Activated CD4-positive, CD25-positive, alpha-beta regulatory T cell treated with anti-CD3 and anti-CD28 coated beads, Interleukin-2, amount 50 U/mL, for 24 hours (primary cell): ENCODE measurements at places on chromosomes 2 and 18.

DNA sequence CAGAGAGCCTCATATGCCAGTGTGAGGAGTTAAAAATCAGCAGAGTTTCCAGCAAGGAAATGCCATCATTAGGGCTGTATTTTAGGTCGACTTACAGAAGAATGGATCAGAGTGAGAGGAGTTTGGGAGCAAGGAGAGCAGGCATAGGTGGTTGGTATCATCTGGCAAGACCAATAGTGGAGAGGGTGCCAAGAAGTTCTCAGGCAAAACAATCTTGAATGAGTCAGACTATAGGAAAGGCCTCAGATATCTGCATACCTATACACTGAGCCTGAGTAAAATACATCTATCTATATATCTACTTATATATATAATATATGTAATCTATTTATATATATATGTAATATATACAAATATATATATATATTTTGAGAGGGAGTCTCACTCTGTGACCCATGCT lies 57.3 kb downstream of the TMEFF2 start:
- no peak for ATAC-seq

GRCh38 chr2:126699716-126700581 lies 44.0 kb downstream of the GYPC start:
- ATAC-seq, result no peak

DNA sequence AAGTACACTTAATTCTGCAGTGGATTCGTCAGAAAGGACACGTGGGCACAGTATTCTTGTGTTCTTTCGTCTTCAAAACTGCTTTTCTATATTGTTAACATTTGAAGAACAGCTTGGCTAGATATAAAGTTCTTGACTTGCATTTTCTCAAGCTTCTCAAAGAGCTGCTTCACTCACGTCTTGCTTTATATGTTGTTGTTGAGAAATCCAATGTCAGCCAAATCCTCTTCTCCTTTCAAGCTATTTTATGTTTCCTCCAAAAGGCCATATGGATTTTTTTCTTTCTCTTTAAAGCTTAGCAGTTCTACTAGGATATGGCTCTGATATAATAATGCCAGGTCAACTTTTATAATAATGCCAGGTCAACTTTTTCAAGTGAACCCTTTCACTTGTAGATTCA lies 65.5 kb upstream of the CYP1B1 start:
- ATAC-seq, result no peak

DNA sequence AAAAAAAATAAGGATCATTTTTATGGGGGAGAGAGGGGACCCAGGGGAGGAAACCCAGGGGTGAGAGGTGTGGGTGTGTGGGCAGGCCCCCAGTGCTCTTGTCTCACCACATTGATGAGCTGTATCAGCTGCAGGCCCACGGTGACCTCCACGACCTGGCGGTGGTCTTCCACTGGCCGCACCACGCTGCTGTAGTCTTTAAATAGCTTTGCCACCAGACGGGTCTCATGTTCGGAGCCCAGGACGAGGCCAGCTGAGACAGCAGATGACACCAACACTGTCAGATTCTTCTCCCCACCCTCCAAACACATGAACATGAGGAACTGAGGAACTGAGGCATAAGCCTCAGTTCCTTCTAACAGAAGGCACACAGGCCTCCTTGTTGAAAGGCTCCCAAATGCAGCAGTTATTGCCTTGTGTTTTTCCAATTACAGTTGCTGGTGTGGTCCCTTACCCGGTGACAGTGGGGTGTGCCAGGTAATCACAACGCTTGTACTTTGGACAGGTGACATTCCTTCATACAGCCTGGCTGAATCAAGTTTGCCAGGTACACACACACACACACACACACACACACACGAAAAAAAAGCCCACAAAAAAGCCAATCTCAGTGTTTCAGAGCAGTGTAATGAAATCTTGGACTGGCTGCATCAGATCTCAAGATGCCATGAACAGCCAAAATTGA lies 4.7 kb downstream of the CHRNA1 start:
- no peak for ATAC-seq

DNA sequence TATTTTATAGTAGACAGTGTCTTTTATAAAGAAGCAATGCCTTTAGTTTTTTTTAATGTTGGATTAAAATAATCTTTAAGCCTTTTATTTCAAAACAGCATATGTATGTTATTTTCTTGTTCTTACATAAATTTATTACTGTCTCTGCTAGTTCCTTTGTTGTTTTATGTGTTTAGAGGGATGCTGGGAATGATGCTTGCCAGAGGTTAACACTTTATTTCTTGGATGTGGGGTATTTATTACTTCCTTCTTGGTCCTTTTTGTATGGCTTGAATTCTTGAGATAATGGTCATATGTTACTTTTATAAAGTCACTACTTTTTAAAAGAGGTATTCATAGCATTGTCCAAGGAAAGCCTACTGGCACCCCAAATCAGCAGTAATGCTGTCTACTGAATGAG lies 63.1 kb downstream of the ANKRD12 start:
- no peak for ATAC-seq

DNA sequence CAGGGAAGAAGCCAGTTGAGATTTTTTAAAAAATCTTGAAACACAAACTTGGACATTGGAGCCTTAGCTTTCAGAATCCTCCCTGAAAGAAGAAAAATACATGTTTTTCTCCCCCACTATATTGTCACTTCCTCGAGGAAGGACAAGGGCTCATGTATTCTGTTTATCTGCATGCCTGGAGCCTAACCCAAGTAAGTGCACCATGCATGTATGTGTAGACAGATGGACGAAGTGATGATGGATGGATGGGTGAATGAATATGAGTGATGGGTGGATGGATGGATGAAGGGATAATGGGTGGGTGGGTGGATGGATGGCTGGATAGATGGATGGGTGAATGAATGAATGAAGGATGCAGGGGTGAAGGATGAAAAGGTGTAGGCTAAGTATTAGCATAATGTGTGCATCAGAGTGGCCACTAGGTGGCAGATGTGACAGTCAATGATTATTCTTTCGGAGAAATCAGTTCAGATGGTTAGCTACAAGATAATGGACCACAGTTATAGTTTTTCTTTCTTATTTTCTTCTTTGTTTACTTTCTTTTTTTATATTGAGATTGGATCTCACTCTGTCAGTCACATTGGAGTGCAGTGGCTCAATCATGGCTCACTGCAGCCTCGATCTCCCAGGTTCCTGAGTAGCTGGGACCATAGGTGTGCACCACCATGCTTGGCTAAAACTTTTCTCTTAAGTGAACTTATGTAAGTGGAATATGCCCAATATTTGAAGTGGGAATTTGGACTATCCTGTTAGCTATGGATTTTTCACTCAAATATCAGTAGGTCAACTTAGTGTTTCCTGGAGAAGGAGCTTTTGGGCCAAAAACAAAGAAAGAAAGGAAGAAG lies 18.5 kb upstream of the CCDC93 start:
- ATAC-seq, result peak; percentile 49

DNA sequence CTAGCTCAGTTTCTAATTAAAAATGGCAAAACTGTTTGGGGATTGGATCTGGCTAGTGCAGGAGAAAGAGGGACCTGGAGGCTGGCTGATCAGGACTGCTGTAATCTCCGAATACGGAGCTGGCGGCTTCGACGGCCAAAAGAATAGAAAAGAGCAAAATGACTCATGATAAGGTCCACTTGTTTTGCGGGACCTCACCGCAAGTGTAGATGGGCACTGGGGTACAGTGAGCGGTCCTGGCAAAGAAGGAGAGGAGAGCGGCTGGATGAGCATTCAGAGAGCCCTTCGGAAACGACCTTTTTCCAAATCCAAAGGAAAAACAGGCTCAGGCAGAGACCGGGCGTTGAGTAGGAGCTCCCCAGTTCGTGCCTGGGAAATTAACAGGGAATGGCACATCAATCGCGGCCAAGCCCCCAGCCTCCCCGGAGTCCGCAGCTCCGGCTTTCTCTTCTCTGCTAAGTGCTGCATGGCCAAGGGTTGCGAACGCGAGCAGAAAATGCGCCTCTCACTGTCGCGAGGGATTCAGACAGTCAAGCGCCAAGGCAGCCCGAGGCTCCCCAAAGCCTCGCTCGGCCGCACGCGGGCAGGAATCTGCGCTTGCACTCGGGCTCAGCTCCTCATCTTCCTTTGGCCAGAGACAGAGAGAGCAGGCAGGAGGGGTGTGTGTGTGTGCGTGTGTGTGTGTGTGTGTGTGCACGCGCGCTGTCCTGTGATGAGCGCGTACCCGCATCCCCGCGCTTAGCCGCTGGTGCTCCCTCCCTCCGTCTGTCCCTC lies 1.8 kb downstream of the DCC start:
- ATAC-seq, result no peak

DNA sequence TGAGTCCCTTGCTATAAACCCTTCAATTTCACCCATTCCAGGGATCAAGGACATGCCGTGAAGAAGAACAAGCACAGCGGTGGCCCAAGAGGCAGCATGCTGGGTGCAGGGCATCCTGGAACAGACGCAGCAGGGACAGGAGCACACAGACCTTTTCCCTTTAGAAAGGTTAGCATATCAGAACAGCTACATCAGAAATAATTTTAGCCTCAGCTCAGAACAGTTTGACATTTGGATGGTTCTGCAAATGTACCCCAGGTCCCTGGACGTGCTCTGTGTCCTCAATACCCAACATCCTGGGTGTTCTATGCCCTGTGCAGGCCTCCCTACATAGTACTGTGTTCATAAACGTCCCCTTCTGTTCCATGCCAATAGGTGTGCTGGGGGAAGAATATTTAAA lies 80.4 kb downstream of the MYOM1 start:
- ATAC-seq, result no peak

GRCh38 chr2:204108330-204108751 lies 171.8 kb downstream of the ICOS start:
- peak; percentile 32 for ATAC-seq

GRCh38 chr2:240013343-240013742 lies 11.8 kb downstream of the NDUFA10 start:
- ATAC-seq, result no peak

DNA sequence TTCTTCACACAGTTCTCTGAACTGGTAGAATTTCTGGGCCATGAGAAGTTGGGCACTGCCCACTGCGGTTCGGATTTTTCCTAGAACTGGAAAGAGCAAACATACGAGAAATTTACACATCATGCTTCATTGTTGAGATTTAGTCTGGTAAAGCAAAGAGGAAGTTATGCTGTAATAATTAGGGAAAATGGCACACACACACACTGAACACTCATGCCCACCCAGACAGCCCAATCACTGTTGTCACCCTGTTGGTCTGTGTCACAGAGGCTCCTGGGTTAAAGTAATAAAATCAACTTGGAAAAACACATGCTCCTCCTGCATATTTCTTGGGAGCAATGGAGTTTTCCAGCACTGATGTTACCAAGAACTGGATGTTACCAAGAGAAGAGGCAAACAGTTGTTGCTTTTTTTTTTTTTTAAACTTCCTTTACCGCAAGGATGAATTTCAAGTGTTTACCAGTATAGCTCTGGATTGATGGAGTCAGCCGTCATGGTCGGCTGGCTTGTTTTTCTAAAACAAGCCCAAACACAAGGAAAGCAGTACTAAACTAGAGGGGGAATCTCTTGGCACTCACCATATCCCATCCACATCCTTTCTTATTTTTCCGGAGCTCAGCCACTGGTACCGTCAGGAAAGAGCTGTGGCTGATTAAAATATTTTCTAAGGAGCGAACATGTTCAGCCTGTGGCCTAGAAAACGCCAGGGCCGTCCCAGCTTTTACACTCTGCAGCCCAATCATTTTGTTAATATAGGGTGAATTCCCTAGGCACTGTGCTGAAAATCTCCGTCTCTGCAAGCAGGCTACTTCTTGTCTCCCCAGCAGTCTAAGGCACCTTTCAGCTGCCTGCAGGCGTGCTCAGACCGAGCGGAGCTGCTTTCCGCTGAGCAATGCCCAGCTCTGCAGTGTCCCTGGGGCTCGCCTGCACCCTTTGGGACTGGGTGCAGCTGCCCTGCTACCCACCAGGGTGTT lies 58.9 kb downstream of the TGIF1 start:
- ATAC-seq, result no peak

DNA sequence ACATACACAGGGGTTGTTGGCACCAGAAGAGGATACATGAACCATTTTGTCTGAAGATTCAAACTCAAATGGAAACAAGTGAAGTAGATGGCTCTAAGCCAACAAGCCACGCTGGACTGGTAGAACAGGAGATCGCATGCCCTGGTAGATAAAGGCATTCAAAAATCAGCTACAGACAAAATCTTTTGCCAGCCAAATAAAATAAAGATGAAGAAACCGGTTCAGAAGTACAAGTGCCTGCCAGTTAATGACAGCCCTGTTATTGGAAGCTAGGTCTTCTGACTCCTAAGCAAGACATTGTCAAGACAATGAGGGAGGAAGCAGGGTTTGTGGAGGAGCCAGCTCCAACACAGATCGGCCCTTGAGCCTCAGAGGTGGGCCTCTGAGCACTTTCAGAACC lies 52.3 kb downstream of the EHD3 start:
- ATAC-seq, result no peak

GRCh38 chr2:68317971-68318913 lies 1.5 kb downstream of the CNRIP1 start:
- ATAC-seq, result no peak

GRCh38 chr2:26178746-26179436 lies 6.0 kb downstream of the GAREM2 start:
- peak; percentile 22 for ATAC-seq

DNA sequence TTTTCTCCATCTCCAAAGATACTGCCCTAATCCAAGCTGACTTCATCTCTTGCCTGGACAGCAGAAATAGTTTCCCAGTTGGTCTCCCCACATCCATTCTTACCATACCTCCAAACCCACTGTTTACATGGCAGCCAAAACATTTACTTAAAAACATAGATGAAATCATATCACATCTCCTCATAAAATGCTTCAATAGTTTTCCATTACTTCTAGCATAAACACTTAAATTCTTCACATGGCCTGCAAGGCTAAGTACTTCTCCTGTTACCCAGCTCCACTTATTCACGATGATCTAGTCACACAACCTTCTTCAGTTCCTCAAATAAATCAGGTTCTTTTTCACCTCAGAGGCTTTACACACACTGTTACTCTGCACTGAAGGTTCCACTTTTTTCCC lies 185.8 kb upstream of the ACVR2A start:
- ATAC-seq, result no peak

DNA sequence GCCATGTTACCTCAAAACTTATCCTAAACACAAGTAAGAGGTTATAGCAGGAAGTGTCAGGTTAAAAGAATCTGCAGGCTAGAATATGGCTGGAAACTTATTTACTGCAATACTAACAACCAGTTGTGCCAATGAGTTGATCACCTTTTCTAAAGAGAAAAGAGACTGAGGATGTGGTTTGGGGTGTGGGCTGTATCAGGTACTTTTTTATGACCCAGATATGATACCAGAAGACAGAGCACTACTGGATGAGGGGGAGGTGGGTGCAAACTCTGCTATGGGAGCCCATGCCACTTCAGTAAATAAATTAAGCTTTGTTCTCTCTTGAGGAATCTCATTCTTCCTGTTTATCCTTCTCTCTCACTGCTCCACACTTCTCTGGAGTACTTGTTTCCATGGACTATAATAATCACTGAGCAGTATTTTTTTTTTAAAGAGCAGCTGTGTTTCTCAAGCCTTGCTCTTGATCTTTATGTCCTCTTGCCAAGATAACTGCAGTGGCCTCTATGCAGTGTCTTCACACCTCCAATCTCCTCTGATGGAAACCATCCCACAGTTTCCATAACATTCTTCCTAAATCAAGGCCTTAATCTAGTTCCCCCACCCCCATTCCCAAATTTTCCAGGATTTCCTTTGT lies 51.2 kb upstream of the NOSTRIN start:
- ATAC-seq, result peak; percentile 77

- no peak for ATAC-seq
Observed at GRCh38 chr18:67290421-67290820, 226.1 kb downstream of the DSEL start.
